ENCODE measurements at places on chromosomes 5 and 9.

DNA sequence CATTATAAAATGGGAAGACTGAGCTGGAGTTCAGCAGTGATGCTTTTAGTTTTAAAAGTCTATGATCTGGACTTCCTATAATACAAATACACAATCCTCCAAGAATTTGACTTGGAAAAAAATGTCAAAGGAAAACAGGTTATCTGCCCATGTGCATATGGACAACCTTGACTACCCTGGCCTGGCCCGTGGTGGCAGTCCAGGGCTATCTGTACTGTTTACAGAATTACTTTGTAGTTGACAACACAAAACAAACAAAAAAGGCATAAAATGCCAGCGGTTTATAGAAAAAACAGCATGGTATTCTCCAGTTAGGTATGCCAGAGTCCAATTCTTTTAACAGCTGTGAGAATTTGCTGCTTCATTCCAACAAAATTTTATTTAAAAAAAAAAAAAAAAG is 17.3 kb downstream of the MOCS2 start:
- no peak for DNase-seq

DNA sequence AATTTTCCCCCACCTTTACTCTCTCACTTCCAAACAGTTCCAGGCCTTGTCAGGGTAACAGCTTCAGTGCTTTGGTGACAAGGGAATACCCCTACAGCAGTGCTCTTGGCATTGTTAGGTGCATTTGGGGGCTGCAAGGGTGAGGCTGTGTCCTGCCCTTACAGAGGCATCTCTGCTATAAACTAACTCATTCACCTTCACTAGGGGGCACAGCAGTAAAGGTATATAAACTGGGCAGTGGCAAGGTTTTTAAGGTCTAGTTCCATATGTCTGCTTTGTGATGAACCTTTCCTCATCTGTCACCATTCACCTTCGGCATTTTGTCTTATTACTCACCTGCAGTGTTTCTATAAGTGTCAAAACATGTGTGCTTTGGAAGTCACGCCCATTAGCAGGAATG is 79.1 kb upstream of the GPR151 start:
- DNase-seq, result no peak

- peak; percentile 66 for DNase-seq
These were observed 1.3 kb downstream of the ERBIN start for GRCh38 chr5:65927503-65928321.

GRCh38 chr9:130890124-130890523 is 6.5 kb downstream of the QRFP start:
- no peak for DNase-seq

GRCh38 chr9:130672466-130672865 is 8.1 kb downstream of the PRDM12 start:
- no peak for DNase-seq

DNA sequence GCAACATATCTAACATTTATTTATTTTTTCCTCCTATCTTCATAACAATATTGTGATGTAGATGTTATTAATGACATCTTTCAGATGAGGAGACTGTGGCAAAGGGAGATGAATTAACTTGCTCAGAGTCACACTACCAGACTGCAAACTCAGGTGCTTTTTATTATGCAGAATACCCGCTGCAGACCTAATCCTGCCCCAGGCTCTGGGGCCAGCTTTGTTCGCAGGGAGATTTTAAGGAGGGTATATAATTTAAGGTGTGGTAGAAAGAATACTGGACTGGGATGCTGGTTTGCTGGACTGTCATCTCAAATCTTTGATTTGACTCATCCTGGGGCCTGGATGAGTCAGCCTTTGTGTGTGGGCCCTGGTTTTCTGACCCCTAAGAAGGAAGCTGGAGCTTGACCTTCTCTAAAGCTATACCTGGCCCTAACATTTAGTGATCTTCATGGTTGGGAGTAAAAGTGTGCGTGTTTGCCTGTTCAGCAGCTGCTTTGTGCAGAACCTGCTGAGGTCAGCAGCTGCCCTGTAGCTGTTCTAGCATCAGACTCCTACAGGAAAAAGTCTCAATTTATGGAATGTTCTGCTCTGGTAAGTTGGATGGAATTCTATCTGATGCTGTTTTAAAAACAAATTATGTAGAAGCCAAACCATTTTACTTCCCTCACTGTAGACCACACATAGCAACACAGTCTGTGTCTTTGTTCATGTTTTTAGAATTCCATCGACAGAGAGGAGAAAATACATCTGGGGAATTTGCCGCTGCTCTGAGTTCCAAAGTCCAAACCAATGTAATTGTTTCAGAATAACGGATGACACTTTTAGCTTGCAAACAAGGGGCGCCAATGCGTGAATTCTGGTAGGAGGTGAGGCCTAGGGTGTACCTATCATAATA is 4.5 kb downstream of the SLC36A1 start:
- no peak for DNase-seq

- no peak for DNase-seq
These were observed 29.9 kb downstream of the GLT6D1 start for GRCh38 chr9:135609366-135609955.

- DNase-seq, result no peak
These were observed 68.8 kb downstream of the NTRK2 start for GRCh38 chr9:84738353-84738752.

GRCh38 chr5:109700516-109701153 is 10.9 kb downstream of the MAN2A1 start:
- DNase-seq, result no peak

GRCh38 chr5:56761151-56761885 is 54.0 kb upstream of the MAP3K1 start:
- DNase-seq, result no peak

DNA sequence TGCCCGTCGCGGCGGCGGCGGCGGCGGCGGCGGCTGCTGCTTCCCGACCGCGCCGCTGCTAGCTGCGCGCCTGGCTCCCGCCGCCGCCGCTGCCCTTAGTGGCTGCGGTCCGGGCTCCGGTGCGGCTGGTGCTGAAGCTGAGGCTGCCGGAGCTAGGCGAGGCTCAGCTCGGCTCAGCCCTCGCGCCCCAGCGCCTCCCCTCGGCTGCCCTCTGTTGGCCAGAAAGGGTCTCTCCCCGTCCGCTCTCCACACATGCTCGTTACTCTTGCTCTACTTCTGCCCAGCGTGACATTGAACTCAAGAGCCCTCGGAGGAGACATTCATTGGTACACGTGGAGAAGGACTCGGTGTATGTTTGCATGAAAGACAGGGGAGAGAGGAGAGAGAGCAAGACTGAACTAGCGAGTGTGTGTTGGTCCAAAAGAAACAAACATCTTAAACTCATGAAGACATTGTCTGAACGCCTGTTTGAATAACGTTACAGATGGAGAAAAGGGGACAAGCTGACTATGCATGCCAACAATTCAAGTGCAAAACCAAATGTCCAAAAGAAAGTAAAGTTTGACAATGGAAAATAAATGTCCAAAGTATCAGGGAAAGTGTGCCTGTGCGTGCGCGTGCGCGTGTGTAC is at the start of gene HCN1:
TSS of gene HCN1 (minus strand) at position 175 of the 631 bp plus-strand sequence.
- DNase-seq, result peak; percentile 28

DNA sequence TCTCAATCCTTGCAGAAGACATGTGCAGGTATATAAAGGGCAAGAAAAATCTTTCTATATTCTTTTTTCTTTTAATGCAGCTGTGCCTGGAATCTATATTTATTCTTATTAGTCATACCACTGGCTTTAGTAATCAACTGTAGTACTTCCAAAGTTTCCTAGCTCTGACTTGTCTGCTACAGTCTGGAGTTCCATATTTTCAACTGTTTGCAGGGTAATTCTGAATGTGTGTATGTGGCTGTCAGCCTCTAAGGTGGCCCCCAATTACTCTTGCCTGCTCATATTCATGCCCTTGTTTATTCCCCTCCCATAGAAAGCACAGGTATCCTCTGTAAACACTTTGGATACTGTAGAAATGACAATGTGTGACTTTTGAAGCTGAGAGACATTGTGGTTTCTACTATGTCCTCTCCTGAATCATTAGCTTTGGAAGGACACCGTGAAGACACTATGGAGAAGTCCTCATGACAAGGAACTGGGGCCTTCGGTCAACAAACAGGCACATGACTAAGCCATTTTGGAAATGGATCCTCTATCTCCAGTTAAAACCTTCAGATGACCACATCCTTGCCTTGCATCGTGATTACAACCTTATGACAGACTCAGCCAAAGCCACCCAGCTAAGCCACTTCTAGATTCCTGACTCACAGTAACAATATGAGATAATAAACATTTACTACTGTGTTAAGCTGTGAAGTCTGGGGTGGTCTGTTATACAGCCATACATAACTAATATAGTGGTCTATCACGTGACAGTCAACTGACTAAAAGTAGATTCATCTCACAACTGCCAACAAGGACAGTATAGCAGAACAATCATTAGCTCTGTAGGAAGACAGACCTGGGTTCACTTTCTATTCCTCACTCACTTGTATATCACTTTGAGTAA is 49.5 kb upstream of the SUSD1 start:
- no peak for DNase-seq

GRCh38 chr9:105319202-105319813 is 74.9 kb downstream of the SLC44A1 start:
- DNase-seq, result no peak

DNA sequence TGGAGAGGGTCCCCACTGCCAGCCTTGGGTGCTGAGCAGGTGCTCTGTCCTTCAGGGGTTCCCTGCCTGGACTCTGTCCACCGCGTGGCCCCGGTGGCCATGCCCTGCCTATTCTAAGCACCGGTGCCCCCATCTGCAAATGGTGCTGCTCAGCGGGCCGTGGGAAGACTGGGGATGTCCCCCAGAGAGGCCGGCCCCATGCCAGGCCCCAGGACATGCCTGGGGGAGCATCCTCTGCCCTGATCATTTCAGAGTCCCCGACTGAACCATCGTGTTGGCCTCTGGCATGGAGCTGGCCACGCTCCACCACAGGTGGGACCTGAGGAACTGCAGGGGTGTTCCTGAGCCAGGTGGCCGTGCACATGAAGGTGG is 64.7 kb downstream of the RXRA start:
- no peak for DNase-seq

DNA sequence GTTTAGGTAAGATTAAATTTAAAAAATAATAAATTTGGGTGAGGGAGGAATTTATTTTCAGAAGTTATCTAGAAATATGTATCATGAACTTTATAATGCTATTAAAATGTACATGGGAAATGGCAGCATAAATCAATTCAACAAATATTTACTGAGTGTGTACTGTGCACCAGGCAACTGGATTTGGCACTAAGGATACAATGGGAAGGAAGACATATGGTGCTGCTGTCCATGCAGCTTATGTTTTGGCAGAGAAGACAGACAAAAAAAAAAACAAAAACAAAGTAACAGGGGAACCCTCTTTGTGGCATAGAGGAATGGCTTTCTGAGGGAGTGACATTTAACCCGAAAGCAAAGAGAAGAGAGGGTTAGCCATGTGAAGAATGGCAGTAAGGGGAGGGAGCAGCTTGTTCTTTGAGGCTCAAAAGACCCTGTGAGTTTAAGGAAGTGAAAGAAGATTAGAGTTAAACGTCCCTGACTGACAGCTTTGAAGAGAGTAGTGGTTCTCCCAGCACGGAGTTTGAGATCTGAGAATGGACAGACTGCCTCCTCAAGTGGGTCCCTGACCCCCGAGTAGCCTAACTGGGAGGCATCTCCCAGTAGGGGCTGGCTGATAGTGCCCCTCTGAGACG is 23.9 kb downstream of the CNTRL start:
- no peak for DNase-seq

DNA sequence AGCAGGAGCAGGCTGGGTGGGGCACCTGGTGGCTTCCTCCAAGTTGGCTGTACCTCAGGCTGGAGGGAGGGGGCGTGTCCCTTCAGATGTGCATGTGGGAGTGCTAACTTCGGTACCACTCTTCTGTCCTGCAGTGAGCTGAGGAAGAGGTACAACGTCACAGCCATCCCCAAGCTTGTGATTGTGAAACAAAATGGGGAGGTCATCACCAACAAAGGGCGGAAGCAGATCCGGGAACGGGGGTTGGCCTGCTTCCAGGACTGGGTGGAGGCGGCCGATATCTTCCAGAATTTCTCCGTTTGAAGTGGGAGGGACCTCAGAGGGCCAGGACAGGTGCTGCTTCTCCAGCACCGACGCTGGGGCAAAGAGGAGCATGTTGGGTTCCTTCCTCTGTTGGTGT is 9.3 kb downstream of the NXNL2 start:
- DNase-seq, result no peak

GRCh38 chr5:19855031-19855430 is 133.0 kb downstream of the CDH18 start:
- no peak for DNase-seq

- no peak for DNase-seq
These were observed 21.6 kb downstream of the SH3TC2 start for GRCh38 chr5:149041242-149041641.

- DNase-seq, result no peak
These were observed 57.9 kb downstream of the RNF130 start for GRCh38 chr5:180013678-180014077.
